Activated naive CD4-positive, alpha-beta T cell treated with anti-CD3 and anti-CD28 coated beads, Interleukin-2, amount 50 U/mL, for 72 hours (primary cell): ENCODE measurements at places on chromosomes 6 and 20.

GRCh38 chr20:50499938-50500337 is 10.2 kb upstream of the PTPN1 start:
- DNase-seq, result no peak

DNA sequence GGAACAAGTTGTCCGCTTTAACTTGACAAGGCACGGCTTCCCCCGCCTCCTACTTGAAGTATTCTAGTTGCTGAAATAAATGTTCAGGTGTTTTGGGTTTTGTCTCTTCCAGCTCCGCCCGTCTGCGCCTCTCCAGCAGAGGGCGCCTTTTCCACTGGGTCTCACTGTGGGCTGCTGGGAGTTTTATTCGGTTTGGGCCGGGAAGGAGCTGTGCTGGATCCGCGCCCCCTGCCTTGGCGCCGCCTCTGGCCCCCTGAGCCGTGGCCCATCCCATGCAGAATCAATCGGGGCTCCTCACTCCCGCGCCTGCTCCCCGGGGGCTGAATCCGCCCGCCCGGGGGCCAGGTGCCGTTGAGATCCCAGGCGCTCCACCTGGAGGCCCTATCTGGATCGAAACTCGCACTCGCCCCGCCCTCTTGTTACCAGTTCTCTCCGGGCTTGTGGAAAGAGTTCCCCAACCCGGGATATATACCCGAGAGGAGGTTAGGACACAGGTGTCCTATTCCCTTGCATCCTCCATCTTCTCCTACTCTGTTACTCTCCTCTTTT is 51.0 kb upstream of the TCF21 start:
- DNase-seq, result peak; percentile 66

GRCh38 chr6:134632024-134632423 is 314.1 kb upstream of the SGK1 start:
- DNase-seq, result no peak

GRCh38 chr6:53179961-53180651 is 31.5 kb upstream of the GCM1 start:
- no peak for DNase-seq

DNA sequence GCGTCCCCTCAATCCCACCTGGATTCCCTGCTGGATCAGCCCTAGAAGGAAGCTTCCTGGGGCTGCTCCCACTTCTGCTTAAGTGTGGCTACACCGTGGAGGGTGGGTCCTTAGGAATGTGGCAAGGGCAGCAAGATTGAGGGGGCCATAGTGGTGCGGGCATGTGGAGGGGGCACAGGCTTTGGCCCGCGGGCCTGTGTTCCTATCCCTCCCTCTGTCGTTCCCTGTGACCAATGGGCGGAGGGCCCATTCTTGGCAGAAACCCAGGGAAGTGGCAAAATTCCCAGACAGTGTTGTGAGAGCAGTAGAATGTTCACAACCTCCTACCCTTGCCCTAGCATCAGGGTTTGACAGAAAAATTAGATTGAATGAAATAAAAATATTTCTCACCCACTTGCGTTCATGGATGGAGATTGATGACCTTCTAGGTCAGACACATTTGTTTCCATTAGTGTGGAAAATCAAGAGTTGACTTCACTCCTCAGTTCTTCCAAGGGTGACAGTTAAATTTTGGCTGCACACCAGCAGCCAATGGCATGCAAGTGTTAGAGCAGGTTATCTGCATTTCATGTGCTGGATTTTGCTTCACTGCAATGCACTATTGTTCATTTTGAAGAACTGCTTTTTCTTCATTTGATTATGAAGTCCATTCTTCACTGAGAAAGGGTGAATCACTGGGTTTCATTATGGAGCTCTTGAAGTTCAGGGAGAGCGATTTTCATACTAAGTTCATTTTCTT is 49.3 kb upstream of the AHI1 start:
- no peak for DNase-seq

DNA sequence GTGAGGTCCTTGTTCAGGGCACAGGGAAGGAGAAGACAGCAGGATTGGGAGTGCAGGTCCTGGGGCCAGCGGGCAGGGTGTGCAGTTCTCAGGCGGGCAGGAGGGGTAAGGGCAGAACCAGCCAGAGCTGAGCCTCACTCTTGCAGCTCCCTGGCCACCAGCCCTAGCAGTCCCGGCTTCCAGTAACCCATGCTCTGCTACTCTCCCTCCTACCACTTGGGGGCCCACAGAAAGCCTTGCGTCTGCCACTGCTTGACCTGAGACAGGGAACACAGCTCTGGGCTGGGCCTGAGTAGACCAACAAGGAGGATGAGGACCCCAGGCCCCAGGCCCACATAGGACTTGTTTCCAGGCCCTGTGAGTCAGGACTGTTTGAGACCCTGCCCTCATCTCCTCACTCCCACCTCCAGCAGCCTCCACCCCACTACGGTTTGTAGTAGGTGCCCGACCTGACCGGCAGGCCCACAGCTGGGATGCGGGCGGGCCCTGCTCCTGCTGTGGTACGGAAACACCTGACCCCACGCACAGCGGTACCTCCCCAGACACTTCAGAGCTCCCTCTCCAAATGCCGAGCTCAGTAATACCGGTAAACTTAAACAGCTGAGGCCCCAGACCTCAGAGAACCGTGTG is 39.2 kb downstream of the KCNK5 start:
- no peak for DNase-seq
